ENCODE measurements at places on chromosomes 16 and 17.

DNA sequence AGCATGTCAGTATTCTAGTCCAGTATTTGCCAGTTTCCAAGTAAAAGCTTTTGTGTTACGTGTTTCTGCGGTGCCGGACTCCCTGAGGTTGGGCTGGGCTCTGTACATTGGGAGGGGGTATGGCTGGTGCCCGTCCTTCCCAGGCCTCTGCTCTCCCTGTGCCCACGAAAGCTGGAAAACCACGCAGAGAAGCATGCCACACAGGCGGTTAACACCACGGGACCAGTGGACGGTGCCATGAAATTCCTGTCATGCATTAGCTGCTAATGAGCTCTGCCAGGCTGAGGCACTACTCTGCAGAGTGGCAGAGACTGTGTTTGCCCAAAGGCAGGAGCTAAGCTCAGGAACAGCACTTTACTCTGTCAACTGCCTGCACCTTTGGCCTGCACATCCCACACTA, 8.1 kb downstream of the SMIM5 start:
- DNase-seq, result no peak

GRCh38 chr17:72404872-72405271, 284.1 kb downstream of the SOX9 start:
- DNase-seq, result no peak

DNA sequence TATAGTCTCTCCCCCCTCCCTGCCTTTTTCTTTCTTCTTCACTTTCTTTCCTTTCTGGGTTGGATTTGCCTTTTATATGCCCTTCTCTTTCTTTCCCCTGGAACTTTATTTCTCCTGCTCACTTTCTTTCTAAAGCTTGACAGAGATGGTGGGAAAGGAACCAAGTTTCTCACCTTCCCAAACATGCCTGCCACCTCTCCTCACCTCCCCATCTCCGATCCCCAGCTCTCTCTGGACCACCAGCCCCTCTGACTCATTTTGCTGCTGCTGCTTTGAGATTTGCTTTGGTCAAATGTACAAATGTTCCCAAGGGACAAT, 6.7 kb upstream of the LHX1 start:
- DNase-seq, result no peak

- DNase-seq, result no peak
Measured at GRCh38 chr17:12664894-12665262, 812 bp upstream of the MYOCD start.

DNA sequence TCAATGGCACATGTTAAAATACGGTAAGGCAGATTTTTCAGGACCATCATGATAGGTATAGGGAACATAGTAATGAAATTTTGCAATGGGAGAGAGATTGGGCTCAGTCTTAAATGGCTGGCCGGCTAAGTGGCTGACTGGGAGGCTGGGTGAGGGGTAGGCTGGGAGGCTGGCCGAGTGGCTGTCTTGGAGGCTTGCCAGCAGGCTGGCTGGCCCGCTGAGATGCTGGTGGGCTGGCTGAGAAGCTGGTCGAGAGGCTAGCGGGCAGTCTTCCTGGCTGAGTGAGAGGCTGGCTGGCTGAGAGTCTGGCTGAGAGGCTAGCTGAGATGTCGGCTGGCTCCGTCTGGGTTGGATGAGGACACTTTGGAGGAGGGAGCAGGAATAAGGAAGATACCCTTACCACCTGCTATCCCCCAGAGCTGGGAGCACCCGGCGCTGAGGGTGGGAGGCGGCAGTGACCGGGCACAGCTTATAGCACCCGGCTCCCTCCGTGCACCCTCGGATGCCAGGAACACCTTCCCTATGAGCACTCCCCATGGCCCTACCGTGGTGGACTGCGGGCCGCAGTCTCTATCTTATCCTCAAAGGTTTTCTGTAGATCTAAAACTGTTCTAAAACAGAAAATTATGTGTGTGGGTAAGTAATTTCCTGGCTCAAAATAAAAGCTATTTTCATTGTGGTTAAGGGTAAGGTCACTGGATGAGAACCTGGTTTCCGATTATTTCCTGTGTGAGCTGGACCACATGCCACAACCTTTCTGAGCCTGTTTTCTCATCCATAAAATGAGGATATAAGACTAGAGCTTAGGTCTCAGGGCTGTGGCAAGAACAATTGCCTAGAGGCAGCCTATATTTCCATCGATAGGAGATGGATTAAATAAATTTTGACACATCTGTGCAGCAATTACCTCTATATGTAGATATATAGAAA, 34.5 kb upstream of the TMC5 start:
- DNase-seq, result no peak

GRCh38 chr16:82701442-82701955, 74.7 kb downstream of the CDH13 start:
- no peak for DNase-seq
